ENCODE measurements at places on chromosomes 6 and 20.

- no peak for DNase-seq
Observed at GRCh38 chr20:46401478-46401860, 4.9 kb downstream of the ELMO2 start.

DNA sequence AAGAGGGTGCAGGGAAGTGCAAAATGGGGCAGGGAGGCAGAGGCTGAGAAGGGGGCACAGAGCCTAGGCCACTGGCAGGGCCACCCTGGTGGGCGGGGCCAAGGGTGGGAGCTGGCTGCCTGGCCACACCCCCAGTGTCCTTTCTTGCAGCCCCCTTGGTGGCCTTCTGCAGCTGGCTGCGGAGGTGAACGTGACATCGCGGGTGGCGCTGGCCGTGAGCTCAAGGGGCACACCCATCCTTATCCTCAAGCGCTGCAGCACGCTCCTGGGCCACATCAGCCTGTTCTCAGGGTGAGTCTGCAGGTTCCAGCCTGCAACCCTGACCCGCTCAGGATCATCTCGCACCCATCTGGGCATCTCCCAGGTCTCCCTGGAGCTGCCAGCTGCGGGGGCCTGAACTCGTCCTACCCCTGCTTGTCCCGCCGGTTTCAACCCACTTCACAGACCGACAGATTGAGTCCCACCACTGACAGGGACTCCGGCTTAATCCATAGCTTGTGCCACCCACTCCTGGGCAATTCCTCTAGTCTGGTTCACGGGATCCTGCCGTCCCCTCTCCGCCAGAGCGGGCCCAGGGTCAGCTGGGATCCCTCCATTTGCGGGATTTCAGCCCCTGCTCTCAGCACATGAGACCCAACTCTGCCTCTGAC is 6.2 kb downstream of the BPIFB3 start:
- DNase-seq = no peak

GRCh38 chr20:53655625-53656292 is 62.1 kb upstream of the ZNF217 start:
- DNase-seq = no peak

DNA sequence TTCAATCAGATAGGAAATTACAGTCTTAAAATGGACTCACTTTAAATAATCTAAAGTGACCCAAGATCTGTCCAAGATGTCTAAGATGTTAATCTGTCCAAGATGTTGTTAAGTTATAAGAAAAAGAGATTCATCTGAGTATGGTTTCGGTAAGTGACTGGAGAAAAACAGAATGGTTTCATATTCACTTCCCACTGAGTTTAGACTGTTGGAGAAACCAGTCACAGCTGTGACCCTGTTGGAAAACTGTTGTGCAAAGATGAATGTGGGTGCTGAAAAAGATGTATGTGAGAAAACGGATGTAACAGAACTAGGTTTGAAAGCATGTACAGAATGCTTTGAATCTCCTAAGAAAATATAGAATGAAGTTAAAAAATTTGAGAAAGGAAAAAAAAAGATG is 325.9 kb downstream of the COL12A1 start:
- DNase-seq = no peak

GRCh38 chr6:157263881-157264397 is 59.4 kb downstream of the TMEM242 start:
- DNase-seq = no peak

DNA sequence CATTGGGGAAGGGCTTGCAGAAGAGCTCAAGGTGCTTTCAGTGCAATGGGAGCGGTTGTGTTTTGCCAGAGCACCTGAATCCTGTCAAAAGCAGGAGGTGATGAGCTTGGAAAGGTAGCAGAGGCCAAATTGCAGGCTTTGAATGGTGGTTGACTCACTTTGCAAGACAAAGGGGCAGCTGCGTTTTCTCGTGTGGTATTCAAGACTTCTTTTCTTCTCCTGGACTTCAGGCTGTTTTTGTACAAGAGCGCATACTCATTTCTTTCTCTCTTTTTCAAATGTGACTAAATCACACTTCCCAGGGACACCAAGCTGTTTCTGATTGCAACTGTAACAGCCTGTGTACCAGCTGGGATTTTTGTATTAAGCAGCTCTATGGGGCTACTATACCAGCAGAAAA is 32.3 kb downstream of the GHRH start:
- DNase-seq = no peak

DNA sequence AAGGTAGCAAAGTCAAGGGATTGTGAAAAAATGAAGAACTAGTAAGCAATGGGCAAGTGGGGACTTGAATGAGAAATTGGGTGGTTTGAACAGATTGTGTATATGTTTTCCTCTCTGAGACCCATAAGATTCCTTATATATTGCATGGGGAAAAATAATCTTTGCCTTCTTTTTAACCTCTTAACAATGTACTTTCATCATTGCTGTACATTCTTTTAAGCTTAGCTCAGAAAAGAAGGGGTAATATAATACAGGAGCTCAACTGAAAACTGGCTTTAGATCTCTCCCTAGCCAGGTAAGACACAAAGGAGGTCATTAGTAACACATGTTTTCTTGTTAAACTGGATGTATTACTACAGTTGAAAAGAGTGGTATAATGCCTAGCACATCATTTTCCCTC is 287.2 kb downstream of the RNF144B start:
- DNase-seq = no peak

GRCh38 chr20:49420292-49420691 is 62.2 kb downstream of the KCNB1 start:
- DNase-seq = no peak

- DNase-seq = no peak
Observed at GRCh38 chr6:47075741-47076421, 33.7 kb upstream of the ADGRF1 start.

- no peak for DNase-seq
Observed at GRCh38 chr6:76593668-76594067, 521.2 kb upstream of the IMPG1 start.

DNA sequence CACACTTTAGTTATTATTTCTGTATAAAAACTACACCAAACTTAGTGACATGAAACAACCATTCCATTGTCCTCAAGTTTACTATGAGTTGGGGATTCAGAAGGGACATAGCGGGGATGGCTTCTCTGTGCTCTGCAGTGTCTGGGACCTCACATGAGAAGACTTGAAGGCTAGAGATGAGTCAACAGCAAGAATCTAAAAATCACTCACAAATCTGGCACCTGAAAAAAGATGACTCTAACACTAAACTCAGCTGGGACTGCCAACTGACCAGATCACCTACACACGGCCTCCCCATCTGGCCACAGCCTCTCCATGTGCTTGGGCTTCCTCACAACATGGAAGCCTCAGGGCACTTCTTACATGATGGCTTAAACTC is 63.0 kb upstream of the EYA2 start:
- no peak for DNase-seq

DNA sequence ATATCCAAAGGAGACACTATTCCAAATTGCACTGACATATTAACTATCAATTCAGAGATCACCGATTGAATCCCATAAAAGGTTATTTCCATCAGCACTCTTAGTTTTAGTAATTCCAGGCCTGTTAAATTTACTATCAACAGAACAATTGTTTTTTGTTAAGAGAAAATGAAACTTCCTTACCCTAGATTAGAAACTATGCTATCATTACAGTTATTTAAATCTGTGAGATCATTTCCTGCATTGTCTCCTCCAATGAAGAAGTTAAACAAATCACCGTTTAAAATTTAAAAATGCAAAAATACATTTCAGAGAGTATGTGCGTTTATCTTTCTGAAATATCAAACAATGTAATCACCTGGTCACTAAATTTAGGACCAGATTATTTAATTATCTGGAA is 57.5 kb downstream of the HIVEP2 start:
- no peak for DNase-seq

All from activated naive CD8-positive, alpha-beta T cell treated with anti-CD3 and anti-CD28 coated beads, Interleukin-2, amount 50 U/mL, for 16 hours (primary cell).